ENCODE measurements at places on chromosomes 11 and 22.

- DNase-seq = no peak
Observed at GRCh38 chr11:48011798-48012391, 31.5 kb downstream of the PTPRJ start.

GRCh38 chr11:19294444-19294843 lies 53.7 kb upstream of the E2F8 start:
- no peak for DNase-seq

DNA sequence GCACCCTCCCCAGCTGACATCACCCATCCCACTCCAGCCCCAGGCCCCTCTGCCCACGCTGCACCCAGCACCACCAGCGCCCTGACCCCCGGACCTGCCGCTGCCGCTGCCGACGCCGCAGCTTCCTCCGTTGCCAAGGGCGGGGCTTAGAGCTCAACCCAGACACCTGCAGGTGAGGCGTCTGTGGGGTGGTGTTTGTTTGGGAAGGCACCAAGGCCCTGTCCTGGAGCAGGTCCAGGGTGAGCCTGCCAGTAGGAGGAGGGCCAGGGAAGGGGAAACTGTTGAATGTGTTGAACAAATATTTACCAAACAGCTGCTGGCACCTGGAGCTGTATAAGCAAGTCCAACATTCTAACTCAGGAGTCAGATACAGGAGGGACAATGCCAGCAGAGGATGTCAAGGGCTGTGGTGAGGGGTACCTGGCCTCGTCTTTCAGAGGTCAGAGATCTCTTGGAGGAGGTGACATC lies 3.1 kb downstream of the VEGFB start:
- no peak for DNase-seq

DNA sequence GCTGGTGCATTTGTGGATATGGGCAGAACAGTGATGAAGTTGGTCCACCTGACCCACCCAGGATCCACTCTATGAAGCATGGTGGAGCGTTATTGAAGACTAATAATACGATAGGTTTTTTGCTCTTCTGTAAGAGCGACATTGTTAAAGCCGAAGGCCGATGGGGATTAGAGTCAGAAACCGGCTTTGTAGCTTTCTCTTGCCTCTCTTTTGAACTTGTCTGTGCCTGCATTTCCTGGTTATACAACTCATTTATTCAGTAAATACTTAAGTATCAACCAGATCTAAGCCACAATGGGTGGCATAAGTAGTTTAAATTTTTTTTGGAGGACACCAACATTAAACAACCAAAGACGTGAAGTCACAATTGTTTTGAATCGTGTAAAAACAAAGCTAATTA lies 93.4 kb downstream of the ARHGAP42 start:
- no peak for DNase-seq

- peak; percentile 81 for DNase-seq
Observed at GRCh38 chr22:37525073-37525745, 6.0 kb upstream of the CARD10 start.

DNA sequence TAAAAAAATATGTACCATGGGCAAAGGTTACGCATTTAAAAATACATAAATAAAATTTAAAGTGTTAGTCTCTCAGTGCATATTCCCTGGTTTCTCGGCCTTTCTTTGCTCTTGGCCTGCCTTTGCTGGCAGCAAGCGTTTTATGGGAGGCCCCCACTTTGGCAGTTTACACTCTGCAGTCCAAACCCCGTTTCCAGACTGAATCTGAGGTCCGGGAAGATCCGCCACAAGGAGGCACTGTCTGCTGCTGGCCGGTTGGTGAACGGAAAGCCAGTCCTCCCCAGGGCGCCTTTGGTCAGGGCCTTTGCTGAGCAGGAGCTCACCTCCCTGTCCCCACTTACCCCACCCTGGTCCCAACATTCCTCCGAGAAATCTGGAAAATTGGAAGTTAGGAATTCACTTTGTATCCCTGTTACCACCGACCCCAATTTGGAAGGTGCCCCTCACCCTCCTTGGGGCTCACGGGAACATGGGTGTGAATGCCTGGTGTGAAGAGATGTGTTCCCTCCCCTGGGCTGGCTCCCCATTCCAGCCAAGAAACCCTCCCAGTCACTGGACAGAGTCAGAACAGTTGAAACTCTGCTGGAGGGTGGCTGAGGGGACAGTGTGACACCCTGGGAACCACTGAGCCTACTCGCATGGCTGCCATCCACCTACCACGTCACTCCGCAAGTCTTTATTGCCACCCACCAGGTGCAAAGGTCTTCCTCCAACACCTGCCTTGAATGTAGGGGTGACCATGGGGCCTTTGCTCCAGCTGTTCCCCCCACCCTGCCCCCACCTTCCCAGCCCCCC lies 9.4 kb upstream of the SF1 start:
- peak; percentile 20 for DNase-seq

DNA sequence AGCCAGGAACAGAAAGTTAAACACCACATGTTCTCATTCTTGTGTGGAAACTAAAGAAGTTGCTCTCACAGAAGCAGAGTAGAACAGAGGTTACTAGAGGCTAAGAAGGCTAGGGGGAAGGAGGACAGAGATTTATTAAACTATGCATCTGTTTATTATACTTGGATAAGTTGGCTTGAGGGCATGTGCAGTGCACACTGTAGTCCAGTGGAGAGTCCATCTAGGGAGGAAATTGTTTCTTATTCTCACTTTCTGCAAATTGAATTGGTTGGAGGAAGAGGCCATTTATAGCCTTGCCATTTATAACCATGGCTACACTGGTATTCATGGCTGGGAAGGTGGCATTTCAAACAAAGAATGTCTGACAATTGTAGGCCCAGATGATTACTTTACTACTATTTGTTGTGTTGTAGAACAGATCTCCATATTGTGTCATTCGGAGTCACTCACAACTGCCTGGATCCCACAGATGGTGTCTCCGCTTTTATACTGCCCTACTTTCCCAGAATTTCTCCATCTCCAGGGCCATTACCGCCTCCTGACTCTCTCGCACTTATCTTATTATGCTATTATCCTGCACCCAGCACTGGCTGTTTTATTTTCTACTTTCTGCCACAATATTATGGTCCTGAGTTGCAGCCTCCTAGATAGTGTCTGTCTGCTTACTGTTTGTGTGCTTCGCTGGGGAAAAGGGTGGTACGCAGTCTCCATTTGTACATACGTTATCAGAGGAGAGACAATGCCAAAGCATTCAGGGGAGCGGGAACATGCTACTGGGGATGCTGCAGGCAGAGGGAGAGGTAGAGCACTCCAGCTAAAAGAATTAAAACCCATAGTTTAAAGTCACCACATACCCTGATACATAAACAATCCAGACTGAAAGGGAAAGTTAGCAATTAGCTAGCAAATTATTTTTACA lies 169.3 kb upstream of the BLID start:
- no peak for DNase-seq

DNA sequence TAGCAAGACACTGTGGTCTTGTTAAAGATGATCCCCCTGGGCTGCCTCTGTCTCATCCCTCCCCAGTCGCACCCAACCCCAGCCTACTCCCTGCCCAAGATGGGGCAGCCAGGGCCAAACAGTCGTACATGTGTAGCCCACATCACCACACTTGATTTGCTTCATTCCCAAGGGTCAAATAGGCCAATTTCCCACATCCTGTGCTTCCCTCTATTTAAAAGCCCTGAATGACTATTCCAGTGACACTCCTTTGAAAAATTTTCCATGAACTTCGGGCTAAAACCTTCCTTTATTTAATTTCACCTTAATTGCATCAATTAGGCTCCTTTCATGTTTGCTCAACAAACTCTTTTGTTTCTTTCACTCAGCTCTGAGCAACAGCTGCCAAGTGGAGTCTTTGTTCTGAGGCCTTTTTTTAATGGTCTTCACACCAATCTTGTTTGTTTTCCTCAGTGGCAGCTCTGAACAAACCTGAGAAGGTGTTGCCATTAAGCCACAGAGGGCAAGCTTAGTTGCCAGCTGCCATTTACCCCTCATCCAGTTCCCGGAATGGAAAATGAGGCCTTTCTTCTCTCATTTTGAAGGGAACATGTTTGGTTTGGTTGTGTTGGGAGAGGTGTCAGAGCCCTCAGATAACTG lies 126.9 kb downstream of the APIP start:
- no peak for DNase-seq

GRCh38 chr11:117191680-117192400 lies 7.3 kb upstream of the TAGLN start:
- no peak for DNase-seq

DNA sequence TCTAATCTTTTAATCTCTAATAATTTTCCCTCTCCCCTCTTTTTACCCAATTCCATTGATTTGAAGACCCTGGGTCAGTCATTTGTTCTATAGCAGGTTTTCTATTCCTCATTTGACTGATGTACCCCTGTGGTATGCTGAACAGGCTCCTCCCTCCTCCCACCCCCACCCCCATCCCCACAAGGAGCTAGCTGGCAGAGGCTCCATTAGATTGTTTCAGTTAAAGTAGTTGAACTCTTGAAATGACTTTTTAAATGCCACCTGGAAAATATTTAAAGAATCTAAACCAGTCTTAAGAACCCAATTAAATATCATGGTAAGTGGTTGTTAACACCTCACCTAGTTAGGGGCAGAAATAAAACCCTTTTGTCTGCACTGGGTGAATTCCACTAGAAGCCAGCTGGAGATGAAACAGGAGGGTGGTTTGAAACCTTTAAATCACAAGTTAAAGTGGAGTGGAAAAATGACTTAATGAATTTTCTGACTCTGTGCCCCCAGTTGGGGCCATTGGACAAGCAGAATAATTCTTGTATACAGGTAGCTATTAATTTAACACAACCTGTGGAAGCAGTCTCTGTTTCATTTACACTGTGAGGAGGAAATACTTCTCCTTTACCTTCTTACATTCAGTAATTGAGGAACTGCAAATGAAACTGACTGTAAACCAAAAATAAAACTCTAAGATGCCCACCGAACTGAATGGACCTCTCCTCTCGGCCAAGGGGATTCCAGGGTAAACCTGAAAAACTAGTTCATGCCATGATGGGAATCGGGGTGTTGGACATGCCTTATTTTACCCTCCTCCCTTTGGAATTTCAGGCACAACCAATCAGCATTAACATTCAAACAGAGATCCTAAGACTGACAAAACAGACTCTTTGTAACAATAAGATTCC lies 30.7 kb downstream of the PRR5L start:
- no peak for DNase-seq
